ENCODE measurements at places on chromosomes 1 and 21. TPM values are rescaled to one million over a fixed set of nuclear protein-coding genes. Genes with fewer than 3 reads are reported as not detected.

DNA sequence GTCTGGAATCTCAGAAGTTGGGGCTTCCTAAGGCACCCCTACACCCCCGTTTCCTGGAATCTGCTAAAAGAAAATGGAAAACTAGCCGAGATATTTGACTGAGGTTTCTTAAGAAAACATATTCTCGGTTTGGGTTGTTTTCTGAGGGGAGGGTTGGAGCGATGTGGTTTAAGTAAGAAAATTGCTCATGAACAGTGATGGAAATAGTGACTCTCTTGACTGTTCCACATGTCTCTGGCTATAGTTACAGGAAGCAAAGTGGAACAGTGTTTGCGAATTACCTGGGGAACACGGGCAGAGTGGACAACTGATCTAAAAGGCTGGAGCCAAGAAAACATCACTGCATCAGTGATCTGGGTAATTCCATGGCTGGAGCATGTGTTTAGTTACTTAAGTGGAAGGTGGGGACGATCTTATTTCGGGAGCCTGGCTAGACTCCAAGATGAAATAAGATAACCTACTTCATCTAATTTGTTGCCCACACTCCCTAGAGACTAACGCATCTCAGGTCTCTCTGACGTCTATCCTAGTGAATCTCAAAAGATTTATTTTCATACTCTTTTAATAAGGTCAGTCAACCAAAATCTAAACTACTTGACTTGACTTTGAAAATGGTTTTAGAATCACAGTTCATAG, 92.4 kb downstream of the KCNJ15 start:
- no peak for DNase-seq

GRCh38 chr1:172293429-172293828, 127.1 kb upstream of the C1orf105 start:
- no peak for DNase-seq

DNA sequence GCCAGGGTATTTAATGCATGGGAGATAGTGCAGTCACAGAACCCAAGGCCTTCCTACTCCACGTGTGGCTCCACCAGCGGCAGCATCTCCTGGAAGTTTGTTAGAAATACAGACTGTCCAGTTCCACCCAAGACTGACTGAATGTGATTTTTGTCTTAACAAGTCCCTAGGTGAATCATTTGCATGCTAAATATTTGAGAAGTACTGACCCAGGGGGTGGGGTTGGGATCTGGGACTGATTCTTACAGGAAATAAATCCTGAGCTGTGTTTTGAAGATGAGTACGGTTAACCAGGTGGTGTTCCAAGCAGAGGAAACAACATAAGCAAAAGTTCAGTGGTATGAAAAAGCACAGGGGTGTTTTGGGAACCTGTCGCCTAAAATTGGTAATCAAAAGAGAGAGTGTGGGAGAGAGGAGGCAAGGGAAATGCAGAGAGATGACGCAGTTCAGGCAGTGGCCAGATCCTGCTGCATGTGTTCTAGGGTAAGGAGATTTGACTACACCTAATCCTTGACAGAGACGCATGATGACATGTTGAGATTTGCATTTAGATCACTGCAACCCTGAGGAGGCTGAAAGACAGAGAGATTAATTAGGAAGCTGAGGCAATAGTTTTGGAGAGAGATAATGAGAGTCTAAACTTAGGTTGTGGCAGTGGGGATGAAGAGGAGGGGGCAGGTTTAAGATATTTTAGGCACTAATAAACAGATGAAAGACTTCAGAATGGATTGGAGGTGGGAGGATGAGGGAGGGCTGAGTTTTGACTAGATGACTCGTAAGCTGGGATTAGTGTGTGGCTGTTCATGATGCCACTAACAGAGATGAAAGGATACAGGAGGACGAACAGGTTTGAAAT, 3.7 kb upstream of the ZNF326 start:
- DNase-seq, result no peak

- DNase-seq, result no peak
These were observed 2.4 kb upstream of the MMP23B start for GRCh38 chr1:1629430-1630190.

- DNase-seq, result no peak
These were observed 305.3 kb downstream of the KCNT2 start for GRCh38 chr1:196302981-196303380.

Gene IFI44
- total RNA-seq, result 2.3 TPM

GRCh38 chr21:17781524-17781923, 37.6 kb downstream of the C21orf91 start:
- no peak for DNase-seq

DNA sequence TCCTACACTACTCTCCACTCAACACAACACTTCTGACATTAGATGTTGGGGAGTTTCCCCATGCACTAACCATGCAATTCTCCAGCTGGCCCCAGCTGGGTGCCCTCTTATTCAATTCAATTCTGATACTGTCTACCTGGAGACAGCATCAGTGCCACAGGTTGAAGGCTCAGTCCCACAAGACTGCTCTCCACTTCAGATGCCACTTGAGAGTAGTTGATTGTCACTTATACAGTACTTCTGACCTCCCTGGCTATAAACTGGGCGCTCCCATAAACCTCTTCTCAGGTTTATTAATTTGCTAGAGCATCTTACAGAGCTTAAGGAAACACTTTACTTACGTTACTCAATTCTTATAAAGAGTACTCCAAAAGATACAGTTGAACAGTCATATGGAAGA, 442.3 kb downstream of the LRRIQ3 start:
- DNase-seq, result no peak

DNA sequence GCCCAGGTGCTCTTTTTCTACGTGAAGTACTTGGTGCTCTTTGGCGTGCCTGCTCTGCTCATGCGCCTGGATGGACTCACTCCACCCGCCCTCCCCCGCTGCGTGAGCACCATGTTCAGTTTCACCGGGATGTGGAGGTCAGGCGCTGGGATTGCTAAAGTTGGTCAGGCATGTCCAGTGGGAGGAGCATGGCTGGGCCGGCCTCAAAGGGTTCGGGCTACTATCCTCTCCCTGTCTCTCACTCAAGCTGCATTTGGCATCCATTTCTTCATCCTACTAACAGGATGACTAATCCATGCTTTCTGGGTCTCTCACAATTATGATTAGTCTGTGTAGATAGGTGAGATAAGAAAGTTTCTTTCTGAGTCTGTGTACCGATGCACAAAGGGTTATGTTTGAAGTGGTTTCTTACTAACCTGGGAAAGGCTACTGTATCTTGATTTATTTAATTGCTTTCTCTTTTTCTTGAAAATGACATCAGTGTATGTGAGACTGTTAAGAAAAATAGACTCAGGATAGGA, 135.9 kb downstream of the HHAT start:
- peak; percentile 49 for DNase-seq

- DNase-seq, result no peak
These were observed 859 bp upstream of the ANGPTL1 start for GRCh38 chr1:178871551-178872320.

- DNase-seq, result peak; percentile 21
These were observed 4.5 kb downstream of the PARP1 start for GRCh38 chr1:226403201-226404034.

GRCh38 chr1:21725748-21726392, 56.7 kb upstream of the RAP1GAP start:
- DNase-seq, result no peak

DNA sequence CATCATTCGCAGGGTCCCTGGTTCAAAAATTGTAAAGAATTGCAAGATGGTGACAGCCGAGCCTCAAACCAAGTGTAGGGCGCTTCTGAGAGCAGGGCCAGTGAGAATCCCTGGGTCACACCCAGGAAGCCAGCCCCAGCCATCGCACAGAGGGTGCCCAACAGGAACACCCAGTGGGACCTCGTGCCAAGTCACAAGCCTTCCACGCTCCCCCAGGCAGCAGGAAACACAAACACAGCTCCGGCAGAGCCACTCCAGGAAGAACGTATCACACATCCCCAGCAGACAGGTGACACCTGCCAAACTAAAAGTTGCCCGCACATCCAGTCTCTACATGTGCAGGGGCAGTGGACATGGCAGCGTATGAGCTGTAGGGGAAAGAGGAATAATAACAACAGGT, 20.2 kb downstream of the DHRS3 start:
- DNase-seq, result no peak

Gene SLC26A9
- not detected for total RNA-seq
